ENCODE measurements at places on chromosomes 1 and 21.
A peak's percentile ranks its signal among the peaks of the same experiment; 100 is the strongest.

DNA sequence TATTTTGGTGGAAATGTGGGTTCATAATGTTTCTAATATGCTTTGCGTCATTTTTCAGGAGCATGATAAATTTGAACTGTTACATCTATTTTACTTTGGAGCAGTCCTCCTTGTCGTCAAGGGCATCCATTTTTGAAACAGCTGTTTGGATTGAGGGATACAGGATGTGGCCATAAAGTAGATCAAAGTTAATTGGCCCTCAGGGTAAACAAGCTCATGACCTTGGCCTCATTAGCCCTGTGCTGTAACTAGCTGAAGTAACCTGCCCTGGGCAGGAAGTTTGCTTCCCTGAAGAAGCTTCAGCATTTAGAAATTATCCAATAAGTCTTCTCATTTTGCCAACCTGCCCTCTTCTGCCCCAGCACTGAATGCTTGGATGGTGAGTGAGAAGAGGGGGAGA lies 24.8 kb upstream of the RGL1 start:
- DNase-seq: no peak

DNA sequence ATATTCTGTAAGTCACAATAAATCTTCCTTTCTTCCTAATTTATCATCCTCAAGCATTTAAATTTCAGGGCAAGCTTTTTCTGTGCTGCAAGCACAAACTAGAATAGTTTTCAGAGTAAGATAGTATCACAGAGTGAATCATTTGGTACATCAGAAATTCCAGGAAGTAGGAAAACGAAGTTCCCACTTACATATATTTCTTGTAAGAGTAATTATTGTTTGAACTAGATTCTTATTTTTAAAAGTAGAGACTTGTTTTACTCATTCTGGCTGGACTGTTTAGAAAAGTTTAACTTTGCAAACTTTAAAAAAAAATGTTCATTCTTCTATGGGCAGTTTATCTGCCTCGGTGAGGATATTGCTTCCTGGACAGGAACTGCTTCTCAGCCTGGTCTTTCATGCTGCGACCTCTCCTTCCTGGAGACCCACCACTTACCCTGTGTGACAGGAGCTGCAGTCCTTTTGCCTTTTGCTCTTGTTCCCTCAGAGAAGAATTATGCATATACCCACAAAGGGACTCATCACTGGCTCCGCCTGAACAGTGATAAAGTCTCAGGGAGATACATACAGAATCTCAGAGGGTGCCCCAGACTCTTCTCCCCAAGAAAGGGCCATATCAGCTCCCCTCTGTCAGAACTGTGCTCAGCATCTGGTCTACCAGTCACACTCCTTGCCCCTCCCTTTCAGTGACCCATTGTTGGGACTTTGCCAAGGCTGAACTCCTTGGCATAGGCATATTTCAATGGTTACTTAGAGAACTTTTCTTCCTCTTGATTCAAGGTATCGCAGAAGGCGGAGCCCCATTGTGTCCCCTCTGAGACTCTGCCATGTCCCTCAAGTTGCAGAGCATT lies 102.7 kb upstream of the CD55 start:
- no peak for DNase-seq

GRCh38 chr1:225318706-225319575 lies 108.9 kb downstream of the LBR start:
- DNase-seq: no peak

GRCh38 chr21:46549650-46550049 lies 55.2 kb downstream of the S100B start:
- DNase-seq: no peak

DNA sequence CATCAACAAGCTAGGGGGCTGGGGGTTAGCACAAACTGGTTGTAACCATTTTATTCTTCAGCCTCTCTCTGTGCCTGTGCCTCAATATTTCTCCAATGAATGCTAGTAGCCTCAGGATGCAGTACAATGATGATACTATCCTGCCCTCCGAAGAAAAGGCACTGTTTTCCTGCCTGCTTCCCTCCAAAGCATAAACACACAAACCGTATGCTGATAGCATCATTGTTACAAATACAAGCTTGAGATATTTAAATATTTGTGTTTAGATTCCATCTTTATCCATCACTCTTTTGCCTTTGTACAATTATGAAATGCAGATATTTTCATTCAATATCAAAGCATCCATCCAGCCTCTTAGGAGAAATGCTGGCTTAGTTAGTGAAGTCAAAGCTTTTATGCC lies 404.8 kb downstream of the DUSP10 start:
- no peak for DNase-seq

- no peak for DNase-seq
Observed at GRCh38 chr21:27359141-27359540, 392.3 kb upstream of the ADAMTS5 start.

- no peak for DNase-seq
Observed at GRCh38 chr1:10353282-10353681, 45.6 kb upstream of the PGD start.

- DNase-seq: no peak
Observed at GRCh38 chr1:239555350-239555749, 169.0 kb downstream of the CHRM3 start.

GRCh38 chr1:220363196-220363837 lies 91.1 kb upstream of the RAB3GAP2 start:
- DNase-seq: no peak

DNA sequence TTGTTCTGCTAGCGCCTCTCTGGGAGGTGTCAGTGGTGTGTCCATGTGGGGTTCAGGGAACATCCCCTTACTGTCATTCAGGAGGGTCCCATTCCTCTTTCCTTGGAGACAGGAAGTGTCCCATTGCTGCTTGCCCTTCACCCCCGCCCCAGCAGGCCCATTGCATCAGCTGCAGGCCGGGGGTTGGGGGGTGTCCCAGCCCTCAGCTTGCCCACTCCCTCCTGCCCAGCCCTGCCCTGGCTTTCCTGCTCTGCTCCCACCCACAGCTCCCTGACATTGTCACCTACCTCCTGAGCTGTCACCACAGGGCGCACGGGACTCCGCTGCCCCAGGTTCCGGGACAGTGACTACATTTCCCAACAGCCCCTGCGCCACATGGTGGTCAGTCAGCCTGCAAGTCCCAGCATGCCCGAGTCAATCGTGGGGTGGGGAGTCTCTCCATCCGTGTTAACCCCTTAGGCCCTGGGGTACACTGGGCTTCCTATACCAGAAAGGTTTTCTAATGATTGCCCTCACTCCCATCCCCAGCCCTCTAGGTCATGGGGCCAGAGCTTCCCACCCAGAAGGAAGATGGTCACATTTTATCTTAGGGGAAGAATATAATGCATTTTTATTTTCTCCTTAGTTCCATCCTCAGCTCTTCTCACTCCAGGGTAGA lies at the start of gene INPP5B:
INPP5B (minus strand) TSS at position 351 of the 658 bp plus-strand sequence. CDS start 745 bp downstream, outside the sequence.
- DNase-seq: peak; percentile 54

- no peak for DNase-seq
Observed at GRCh38 chr1:231376875-231377549, 38.9 kb downstream of the SPRTN start.

DNA sequence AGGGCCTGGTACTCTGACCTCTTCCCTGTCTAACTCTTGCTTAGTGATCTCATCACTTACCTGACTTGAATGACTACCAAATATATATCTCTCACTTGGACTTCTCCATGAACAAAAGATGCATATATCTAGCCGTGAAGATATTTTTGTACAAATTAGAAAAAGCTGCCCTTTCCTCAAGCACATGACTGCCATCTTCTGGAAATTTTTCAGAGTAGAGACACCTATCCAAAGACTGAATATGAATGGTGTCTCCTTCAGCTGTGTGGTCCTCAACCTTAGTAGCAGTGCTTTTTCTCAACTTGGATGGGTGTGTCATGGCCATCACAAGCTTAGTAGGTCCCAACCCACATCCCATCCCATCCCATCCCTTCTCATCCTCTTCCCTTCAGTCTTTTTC lies 142.3 kb downstream of the DNM3 start:
- DNase-seq: no peak

DNA sequence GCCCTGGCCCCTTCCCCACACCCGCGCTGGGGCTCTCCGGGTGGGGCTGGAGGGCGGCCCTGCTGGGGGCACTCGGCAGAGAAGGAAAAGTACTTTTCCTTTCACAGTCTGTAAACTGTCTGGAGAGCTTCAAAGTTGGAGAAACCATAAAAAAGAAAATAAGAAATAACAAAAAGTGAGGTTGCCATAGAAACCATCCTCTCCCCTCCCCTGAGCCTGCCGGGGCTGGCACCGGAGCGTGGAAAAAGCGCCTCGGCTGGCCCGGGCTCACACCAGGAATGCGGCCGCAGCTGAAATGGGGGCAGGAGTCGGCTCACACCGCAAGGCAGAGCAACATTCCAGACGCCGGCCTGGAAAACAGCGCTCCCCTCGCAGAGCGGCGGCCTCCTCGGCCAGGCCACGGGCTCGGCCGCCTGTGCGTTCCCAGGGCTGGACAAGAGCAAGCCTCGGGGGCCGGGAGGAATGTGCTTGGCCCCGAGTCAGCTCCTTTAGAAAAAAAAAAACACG lies 69.2 kb downstream of the MORN1 start:
- DNase-seq: no peak

DNA sequence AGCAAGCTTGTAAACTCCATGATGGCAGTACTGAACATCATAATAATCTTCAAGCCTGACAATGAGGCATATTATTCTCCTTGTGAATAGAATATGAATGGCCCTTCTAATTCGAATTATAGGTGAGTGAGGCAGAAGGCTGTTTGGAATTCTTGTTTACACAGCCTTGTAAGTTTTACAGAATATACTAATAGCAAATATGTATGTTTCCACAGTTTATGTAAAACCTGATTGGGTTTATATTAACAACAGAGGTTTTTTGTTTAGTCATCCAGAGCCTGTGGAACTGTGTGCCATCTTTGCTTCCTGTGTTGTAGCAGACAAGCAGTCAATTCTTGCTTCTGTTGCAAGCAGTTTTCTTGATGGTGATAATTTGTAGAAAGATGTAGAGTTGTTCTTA lies 8.0 kb downstream of the OSBPL9 start:
- no peak for DNase-seq

- no peak for DNase-seq
Observed at GRCh38 chr1:42993502-42994136, 35.0 kb upstream of the SLC2A1 start.

GRCh38 chr1:182292193-182292741 lies 99.3 kb downstream of the GLUL start:
- no peak for DNase-seq

DNA sequence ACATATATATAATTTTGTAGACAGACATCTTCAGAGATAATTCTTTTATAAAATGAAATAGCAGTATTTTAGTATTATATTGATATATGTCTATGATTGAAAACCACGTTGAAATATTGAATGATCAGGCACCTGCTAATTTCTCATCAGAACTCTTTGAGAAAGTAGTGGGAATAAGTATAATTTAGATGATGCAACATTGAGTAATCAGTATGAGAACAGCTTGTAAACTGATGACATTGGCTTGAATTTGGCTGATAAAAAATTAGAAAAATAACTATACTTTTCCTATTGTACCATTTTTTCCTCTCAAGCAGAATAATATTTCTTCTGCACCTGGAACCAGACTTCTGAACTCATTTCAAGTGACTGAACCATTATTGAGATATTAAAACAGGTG lies 1316.8 kb downstream of the NCAM2 start:
- no peak for DNase-seq

DNA sequence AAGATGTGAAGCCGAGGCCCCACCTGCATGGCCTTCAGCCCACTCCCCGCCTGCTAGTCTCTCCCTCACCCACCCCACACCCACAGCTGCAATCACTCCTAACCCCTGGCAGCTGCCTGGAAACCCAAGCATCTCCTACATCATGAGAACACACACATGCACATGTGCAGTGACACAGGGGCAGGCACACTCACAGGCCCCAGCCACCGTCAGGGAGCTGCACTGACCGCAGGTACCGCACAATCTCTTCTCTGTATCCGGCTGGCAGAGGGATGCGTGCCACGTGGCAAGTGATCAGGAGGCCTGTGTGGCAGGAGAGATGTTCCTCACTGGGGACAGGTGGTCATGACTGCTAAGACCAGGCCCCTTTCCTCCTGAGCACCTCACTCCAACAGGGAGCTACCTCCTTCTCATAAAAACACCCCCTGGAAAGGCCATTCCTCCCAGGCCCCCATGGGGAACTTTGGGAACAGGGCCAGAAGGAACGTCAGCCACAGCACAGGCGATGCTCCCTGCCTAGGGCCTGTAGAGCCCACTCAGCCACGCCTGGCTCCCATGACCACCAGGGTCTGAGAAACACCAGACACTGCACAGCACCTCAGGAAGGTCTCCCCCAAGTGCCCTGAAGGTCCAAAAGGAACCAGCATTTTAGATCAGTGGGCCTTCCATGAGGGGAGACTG lies 6.0 kb downstream of the LSS start:
- no peak for DNase-seq

- no peak for DNase-seq
Observed at GRCh38 chr1:96492236-96492635, 229.3 kb upstream of the PTBP2 start.

- no peak for DNase-seq
Observed at GRCh38 chr1:230632273-230632873, 9.9 kb upstream of the COG2 start.

DNA sequence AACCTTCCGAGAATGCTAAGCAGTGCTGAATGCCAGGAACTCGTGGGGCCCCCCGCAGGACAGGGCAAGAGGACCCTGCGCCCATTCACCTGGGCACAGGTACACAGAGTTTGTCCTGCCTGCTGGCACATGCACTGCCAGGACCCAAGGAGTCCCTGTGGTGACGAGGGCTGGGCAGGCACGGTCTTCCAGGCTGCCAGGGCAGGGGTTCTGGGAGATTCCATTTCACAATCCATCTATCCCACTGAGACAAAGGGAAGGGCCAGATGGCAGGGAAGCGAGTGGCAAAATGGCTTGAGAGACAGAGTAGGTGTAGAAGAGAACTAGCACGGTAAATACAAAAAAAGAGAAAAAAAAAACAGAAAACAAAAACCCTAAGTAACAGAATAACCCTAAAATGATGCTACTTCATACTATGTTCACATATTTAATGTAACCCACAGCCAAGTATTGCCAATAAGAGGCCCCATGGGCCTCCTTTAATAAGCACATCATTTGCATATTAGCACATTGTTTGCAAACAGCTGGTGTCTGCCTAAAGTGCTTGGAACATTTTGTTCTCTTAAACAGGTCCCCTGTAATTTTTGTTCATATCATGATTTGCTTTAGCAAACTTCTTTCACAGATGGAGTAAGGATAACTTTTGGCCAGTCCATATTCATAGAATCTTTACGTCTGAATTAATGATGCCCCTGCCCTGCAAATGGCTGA lies 83.8 kb downstream of the STUM start:
- no peak for DNase-seq

GRCh38 chr1:27413004-27413403 lies 20.6 kb downstream of the GPR3 start:
- DNase-seq: no peak

Data from activated CD8-positive, alpha-beta memory T cell treated with anti-CD3 and anti-CD28 coated beads for 1 hour (primary cell).